ENCODE measurements at places on chromosomes 6 and 20.

DNA sequence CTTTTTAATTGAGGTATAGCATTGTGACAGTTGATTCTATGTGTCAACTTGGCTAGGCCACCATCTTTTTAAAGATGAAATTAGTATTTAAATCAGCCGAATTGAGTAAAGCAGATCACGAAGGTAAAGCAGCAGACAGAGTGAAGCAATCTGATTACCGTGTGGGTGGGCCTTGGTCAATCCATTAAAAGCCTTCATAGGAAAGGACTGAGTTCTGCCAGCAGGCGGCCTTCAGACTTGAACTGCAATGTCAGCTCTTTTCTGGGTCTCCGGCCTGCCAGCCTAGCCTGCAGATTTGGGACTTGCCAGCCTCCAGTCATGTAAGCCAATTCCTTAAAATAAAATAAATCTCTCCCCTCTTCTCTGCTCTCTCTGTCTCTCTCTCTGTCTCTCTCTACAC lies 22.4 kb upstream of the TGM2 start:
- no peak for DNase-seq

GRCh38 chr20:7272512-7272911 lies 505.0 kb downstream of the BMP2 start:
- DNase-seq: no peak

DNA sequence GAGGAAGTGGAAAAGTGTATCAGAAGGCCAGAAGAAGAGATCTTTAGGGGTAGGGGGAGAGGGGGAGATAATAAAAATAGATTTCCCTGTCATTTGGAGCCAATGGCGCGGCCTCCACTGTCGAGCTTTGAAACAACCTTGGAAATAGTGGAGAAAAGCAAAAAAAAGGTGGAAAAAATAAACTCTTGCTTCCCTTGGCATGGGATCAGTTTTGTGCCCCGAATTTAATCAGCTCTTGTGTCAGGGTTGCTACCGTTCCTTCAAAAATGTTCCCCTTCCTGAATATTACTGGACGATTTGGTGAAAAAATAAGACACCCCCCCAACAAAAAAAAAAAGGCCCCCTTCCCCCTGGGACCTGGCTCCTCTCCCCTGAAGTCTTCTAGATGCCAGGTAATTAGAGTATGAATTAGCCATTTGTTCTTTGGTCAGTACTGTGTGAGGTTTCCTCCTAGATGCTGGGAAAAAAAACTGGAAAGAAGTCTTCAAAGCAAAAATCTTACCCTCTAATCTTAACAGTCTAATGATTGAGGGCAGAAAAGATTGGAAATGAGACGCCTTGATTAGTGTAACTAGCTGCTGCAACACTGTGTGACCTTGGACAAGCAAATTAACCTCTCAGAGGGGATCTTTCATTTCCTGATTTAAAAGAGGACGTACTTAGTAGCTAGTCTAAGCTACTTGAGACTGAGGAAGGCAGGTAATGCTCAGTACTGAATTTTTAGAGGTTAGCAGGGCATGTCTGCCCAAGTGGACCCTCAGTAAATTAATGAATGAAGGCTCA lies 872 bp upstream of the RBM39 start:
- no peak for DNase-seq

DNA sequence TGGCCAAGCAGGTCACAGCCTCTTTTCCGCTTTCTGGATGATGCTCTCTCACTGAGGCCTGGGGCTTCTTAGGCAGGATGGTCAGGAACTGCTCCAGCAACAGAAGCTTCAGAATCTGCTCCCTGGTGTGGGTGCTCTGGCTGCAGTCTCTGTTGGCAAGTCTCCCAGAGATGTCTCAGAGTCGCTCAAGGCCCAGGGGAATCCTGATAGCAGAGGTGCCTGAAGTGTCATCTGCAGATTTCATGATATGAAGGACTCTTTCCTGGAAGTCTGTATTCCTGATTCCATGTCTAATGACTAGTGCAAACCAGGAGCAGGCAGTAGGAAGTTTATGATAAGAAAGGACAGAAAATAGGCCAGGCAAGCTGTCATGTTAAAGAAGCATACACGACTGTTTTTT lies 20.3 kb downstream of the ZSCAN31 start:
- no peak for DNase-seq

GRCh38 chr20:63484236-63484635 lies 11.8 kb upstream of the KCNQ2 start:
- no peak for DNase-seq

GRCh38 chr20:4815628-4816027 lies 93.9 kb downstream of the PRND start:
- DNase-seq: no peak

GRCh38 chr20:50533464-50533863 lies 23.3 kb downstream of the PTPN1 start:
- no peak for DNase-seq

GRCh38 chr6:27872642-27873020 lies 39.6 kb downstream of the OR2B2 start:
- no peak for DNase-seq

DNA sequence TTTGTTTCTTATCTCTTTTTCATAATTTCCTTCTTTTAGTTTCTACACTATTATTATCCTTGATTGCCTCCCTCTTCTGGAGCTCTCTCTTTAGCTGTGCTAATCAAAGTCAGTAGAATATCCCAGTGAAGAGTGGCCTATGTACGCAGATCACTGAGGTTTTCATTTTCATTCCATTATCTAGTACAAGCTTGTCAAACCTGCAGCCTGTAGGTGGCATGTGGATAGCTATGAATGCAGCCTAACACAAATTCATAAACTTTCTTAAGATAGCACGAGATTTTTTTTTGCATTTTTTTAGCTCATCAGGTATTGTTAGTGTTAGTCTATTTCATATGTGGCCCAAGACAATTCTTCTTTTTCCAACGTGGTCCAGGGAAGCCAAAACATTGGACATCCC lies 825.7 kb upstream of the MAP3K7 start:
- DNase-seq: no peak

DNA sequence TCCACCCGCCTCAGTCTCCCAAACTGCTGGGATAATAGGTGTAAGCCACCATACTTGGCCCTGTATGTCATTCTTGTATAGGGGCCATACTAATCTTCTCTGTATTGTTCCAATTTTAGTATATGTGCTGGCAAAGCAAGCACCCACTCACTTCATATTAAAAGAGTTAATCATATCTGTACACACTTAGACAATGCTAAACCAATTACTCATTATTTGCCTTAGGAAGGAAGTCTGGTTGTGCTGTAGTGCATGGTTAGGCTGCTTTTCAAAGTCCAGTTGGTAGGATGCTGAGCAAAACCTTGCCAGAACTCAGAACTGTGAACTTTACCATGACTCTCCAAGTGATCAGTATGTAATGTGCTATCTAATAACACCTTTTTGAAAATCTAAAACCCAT lies 88.6 kb downstream of the LIN28B start:
- no peak for DNase-seq

DNA sequence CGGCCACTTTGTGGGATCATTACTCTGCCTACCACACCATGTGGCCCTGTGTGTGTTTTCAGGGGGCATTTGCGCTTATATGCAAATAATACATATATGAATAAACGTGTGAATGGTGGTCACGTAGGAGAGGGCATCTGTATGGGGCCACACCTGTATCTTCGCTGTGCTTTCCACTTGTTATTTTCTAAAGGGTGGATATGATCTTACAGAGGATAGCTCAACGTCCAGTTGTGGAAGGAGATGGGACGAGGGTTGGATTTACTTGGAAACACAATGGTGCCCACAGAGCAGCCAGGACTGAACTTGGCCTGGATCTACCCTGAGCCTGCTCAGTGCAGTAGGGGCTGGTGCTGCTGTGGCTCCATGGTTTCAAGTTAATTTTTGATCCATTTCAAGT lies 93.3 kb downstream of the YTHDF1 start:
- DNase-seq: no peak

GRCh38 chr6:49515485-49516146 lies 15.9 kb downstream of the GLYATL3 start:
- no peak for DNase-seq

GRCh38 chr6:33280539-33280938 lies 3.6 kb downstream of the B3GALT4 start:
- no peak for DNase-seq

DNA sequence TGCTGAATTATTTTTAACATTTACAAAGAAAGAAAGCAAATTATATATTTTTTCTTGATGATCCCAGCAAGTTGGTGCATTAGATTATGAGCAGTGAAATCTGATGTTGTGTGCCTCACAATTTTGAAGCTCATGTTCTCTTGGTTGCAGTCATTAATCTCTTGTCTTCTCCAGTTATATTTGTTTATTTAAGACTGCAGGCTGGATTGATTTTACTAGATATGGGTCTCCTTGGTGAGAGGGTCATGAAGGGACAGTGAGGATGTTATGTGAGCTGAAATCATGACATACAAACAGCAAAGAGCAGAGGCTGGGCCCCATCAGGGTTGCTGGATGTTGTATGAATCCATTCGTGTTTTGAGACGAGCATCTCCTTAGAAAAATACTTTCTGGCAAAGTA lies 64.2 kb upstream of the AKIRIN2 start:
- no peak for DNase-seq

GRCh38 chr6:19432966-19433498 lies 404.1 kb upstream of the ID4 start:
- no peak for DNase-seq

DNA sequence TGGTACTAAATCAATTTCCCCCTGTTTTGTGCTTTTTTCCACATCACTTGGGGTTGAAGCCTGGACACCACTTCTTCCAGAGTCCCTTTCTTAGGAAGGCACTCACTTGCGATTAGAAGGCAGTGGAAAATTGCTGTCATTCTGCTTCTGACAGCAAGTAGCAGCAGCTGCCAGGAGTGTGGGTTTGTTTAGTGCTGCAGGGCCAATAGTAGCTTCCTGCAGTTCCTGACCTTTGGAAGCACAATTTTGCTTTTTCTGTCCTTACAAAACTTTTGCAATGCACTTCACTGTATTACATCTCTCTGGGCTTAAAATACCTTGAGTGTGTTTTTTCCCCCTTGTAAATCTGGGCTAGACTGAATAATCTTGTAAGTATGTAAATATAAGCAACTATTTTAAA lies 12.5 kb upstream of the HLA-DRA start:
- DNase-seq: no peak

DNA sequence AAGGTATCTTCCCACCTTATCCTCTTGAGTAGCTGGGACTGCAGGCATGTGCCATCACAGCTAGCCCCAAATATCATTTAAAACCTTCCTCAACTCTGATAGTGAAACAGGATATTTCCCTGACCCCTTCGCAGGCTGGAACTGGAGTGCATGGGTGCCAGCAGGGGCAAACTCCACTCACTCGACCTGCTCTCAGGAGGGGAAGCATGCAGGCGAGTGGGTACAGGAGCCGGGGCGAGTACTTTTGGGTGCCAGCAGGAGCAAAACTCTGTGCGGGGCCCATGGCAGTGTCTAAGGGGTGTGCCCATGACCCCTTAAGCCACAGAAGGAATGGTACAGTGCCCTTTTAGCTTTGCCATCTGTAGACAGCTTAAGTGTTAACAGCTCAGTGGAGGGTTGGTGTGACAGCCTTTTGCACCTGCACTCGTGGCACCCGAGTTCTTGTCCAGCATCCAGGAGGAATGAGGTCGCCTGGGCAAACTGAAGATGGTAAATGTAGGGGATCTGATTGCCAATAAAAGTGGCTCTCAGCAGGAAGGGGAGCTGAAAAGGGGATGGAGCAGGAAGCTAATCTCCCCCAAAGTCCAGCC lies 155.1 kb downstream of the CDK19 start:
- DNase-seq: no peak

GRCh38 chr6:1910621-1911407 lies 301.1 kb downstream of the FOXC1 start:
- DNase-seq: no peak

GRCh38 chr6:166236596-166236995 lies 68.9 kb upstream of the TBXT start:
- no peak for DNase-seq

GRCh38 chr20:50592282-50593004 lies 82.3 kb downstream of the PTPN1 start:
- no peak for DNase-seq

DNA sequence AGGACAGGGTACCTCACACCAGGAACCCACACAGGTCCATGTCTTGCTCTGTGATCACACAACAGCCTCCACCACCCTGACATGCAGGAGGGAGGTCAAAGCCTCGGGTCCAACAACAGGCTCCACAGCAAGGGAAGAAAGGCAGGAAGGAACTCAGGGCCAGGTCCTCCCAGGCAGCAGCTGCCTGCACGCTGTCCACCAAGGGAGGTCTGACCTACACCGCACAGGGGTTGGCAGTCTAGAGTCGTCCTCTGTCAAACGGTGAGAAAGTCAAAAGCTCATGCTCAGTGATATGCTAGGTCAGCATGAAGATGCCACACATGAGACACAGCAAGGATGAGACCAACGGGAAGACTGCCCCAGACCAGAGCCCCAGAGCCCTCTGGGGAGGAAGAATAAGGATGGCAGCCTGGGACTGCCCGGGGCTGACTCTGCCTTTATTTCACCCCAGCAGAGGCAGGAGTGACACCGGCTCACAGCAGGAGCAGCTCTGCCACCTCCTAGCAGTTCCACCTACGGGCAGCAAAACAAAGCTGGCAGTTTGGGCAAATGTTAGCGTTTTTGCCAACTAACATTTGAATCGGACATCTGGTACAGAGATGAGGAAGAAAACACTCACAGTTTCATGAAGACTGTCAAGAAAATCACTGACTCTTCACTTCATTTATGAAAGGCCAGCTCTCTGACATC lies 8.5 kb downstream of the GMEB2 start:
- no peak for DNase-seq

GRCh38 chr6:139977887-139978332 lies 603.5 kb upstream of the CITED2 start:
- DNase-seq: no peak
